ENCODE measurements at places on chromosomes 5 and 9.
A peak's percentile ranks its signal among the peaks of the same experiment; 100 is the strongest.

DNA sequence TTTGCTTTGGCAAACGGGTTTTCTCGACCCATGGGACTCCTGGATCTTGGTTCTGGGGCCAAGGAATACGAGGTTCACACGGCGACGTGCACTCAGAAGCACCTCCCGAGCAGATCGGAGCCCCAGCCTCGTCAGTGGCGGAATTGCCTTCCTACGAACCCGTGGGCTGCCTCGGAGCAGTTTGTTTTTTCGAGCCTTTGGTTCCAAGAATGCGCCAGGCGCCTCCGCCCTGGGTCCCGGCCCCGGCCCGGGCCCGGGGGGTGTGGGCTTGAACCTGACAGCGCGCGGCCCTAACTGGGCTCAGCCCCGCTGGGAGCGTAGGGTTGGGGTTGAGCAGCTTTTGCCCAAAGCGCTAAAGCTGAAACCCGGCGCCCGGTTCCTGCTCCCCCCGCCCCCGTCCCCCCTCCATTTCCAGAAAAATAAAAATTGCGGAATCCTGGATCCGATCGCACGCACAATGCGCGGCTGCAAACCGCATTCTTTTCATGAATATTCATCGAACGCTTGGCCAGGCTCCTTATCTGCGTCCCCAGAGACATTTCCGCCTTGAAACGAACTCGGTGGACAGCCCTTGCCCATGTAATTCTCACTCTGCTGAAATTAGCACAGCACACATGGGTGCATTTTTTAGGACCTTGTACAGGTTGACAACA lies 1.0 kb downstream of the BASP1 start:
- DNase-seq: no peak
- H3K27ac ChIP-seq: peak overlapping the region; percentile 15
- H3K27me3 ChIP-seq: no peaks in the 10 kb centered on the region

DNA sequence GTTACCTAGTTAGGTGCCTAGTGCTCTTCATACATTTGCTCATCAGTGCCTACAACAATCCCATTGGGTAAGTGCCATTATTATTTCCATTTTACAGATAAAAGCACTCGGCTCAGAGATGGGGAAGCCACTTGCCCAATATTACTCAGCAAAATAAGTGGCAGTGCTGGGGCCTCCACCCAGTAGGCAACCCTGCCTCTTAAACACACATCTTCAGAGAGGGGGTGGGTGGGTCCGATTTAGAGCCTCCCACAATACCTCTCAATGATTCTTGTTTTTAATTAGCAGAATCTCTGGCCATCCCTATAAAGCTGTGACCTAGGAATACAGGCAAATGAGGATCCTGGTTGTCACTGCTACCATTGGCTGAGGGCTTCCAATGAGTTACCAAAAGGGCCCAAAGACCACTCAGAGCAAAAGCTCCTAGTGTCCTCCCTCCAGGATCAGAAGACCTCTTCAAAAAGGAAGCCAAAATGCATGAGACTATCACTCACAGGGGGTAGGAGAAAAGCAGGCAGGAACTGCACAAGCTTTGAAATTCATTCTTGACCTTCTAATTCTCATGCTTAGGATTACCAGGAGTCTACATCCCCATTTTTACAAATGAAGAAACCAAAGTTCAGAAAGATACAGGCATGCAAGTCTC lies 36.1 kb upstream of the UBE2D2 start:
- no peak for DNase-seq
- peak overlapping the region; percentile 66 for H3K27ac ChIP-seq
- no peaks in the 10 kb centered on the region for H3K27me3 ChIP-seq
- no peaks in the 10 kb centered on the region for H3K36me3 ChIP-seq
- H3K4me3 ChIP-seq: no peak overlapping the region

- H3K4me3 ChIP-seq: no peak overlapping the region
- no peaks in the 10 kb centered on the region for H3K27me3 ChIP-seq
- DNase-seq: no peak
- H3K36me3 ChIP-seq: no peaks in the 10 kb centered on the region
- H3K27ac ChIP-seq: no peak overlapping the region
Measured at GRCh38 chr9:78038620-78039300, 7.1 kb upstream of the GNAQ start.

DNA sequence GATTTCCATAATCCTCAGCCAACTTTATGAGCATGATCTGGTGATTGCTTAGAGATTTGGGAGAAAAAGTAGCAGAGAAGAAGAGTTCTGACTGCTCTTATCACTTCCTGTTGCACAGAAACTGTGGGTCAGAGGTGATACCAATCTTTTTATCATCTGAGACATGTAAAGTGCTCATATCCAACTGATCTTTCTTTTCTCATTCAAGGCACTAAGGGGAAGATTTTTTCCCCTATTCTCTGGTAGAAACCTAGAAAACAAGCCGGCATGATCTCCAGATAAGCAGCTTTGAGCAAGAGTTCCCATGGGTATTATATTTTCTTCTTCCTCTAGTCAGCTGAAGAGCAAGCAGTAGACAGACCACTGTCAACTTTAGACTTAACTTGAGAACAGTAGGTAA lies 29.0 kb upstream of the GPR150 start:
- no peak for DNase-seq
- no peaks in the 10 kb centered on the region for H3K36me3 ChIP-seq
- no peak overlapping the region for H3K27ac ChIP-seq
- no peak overlapping the region for H3K4me3 ChIP-seq
